CD4-positive, alpha-beta T cell (primary cell): ENCODE measurements at places on chromosomes 13 and 19.

- DNase-seq: no peak
These were observed 472.2 kb downstream of the TDRD3 start for GRCh38 chr13:60869225-60869624.

GRCh38 chr19:16328824-16329482, 4.3 kb downstream of the KLF2 start:
- DNase-seq: peak; percentile 58

DNA sequence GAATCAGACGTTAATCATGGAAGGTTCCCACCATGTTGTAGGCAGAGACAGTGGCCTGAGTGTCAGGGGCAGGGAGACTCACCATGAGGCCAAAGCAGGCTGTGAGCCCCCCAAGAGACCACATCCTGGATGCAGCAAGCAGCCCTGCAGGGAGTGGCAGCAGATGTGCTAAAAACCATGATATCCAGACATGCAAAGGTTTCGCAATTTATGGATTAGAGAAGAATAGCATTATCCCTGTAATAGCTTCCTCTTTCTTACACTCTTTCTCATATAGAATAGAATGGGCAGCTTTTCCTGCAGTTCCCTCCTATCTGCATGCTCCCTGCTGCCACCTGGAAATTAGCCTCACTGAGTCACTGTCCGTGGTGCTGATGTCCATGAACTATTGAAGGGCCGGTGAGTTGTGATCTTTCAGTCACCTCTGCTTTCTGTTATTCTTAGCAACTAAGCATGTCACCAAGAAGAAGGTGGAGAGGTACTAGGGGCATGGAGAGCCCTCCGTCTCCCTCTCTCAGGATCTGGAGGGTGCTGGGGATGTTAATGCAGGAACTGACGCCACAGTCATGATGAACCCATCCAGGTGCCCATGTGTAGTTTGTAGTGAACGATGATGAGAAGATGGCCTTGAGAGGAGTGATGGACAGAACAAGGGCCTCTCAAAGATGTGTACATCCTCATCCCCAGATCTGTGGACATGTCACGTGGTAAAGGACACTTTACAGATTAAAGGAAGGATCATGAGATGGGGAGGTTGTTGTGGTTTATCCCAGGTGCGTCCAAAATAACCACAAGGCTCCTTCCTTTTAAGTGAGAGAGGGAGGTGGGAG, 9.9 kb downstream of the CEACAM4 start:
- no peak for DNase-seq

DNA sequence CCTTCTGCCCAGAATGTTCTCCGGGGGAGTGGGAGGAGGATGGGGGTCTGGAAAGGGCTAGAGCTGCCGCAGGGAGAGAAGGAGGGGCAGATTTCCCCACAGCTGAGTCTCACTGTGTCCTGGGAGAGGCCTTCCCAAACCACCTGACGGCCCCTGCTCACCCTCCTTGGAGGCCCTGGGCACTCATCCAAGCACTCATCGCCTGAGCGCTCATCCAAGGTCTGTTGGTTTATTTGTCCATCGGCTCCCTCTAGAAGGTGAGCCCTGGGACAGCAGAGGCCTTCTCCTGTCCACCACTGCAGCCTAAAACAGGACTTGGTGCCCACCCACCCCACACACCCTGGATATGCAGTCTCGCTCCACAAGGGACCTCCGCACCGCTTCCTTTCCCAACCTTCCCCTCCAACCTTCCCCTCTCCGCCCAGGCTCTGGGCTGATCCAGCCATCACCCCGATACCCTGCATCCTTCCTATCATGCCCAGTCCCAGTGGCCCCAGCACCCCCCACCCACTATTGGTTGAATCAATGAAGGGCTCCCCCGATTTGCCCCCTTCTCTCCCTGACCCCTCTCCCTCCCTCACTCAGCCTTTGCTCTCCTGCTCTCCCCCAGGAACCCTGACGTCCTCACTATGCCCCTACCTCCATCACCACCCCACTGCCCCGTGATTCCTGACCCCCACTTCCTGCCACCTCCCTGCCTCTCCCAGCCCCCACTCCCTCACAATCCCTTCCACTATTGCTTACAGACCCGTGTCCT, 1.7 kb downstream of the UBXN6 start:
- no peak for DNase-seq

DNA sequence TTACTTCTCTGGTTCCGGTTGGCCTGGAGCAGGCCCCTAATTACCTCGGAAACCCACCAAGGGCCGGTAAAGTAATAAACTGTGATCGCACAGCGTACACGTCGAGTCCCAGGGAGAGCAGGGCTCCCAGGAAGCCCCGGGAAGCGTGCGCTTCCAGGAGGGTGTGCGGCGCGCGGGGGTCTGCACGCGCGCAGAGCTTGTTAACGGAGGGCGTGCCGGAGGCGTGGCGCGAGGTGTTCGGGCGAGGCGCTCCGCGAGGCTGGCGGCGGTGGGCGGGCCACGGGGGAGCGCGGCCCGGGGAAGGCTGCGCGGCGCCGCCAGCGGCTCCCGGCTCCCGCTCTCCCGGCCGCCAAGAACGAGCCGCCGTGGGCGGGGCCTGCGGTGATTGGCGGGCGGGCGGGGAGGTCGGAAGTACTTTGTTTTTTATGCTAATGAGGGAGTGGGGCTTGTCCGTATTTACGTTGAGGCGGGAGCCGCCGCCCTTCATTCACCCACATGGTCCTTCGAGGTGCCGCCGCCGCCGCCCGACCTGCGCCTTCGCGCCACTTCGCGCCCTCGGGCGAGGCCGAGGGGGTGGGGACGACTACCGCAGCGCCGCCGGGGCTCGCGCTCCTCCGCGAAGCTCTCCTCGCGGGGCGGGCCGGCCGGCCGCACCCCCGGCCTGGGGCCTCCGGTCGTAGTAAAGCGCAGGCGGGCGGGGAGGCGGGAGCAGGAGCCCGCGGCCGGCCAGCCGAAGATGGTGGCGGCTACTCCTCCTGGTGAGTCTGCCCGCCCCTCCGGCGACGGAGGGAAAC, at the start of gene MIR17HG:
MIR17HG (plus strand) TSS at position 486 of the 794 bp plus-strand sequence.
- peak; percentile 91 for DNase-seq

- no peak for DNase-seq
These were observed 168.1 kb downstream of the RBM26 start for GRCh38 chr13:79237981-79238380.

- peak; percentile 65 for DNase-seq
These were observed 598 bp upstream of the LPAR2 start for GRCh38 chr19:19628501-19629134.

DNA sequence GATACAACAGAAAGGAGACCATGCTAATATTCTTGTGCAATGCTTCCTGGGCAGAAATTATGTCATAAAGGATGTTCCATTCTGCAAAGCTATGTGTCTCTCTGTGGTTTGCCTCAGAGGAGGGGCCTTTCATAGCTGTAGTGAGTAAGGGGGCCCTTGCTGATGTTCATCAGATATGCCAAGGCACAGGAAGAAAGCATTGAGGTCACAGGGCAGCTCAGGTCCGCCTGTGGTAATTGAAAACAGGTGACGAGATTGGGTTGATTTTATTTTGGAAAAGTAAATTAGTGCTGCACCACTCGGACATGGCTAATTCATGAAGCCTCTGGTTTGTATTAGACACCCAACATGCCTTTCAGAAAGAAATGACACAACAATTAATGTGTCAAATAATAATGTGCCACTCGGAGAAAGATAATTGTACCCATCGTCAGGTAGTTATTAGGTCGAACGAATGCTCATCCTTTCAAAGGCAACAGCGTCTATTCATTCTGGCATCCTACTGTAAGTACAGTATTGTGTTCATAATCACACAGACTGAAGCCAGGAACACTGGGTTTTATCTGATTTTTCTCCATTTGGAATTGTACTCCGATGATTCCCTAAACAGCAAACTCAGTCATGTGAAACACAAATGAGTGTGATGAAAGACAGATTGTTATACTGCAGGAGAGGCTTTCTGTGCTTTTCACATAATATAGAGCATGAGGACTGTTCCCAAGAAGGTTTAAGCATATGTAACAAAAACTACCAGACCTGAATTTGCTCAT, 421.6 kb upstream of the KLF12 start:
- no peak for DNase-seq

GRCh38 chr13:98915981-98916380, 61.9 kb downstream of the DOCK9 start:
- DNase-seq: no peak

DNA sequence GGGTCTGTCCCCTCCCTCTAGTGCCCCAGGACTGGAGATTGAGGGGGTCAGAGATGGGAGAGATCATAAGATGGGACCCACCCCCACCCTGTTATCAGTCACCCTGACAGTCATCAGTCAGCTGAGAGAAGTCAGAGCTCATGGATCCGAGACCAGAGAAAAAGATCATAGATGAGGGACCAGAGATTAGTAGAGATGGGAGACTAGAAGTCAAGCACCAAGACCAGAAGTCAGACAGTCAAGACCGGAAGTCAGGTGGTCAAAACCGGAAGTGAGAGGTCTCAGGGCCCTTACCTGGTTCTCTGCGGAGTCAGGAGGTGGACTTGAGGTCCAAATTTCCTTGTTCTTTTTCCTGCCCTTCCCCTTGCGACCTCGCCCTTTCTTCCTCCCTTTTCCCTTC, 7.0 kb downstream of the COL5A3 start:
- DNase-seq: no peak

GRCh38 chr19:9875031-9875627, 40.0 kb downstream of the PIN1 start:
- no peak for DNase-seq

DNA sequence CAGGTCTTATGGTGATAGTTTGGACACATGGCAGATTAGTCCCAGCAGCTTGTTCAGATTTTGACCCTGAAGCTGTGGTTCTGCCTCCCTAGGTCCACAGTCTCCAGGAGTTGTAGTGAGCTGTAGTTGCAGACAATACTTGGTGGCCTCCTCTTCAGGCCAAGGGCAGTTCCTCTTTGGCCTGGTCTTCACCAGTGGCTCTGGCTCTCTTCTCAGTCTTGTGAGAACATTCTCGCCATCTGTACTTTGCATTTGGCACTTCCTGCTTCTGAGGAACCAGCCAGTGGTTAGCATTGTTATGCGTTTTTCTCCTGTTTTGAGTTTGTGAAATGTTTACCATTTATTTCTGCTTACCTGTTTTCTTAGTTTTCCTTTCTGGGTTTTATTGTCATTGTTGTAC, 40.7 kb downstream of the PCCA start:
- no peak for DNase-seq

- peak; percentile 53 for DNase-seq
These were observed 2.6 kb upstream of the SPACA6 start for GRCh38 chr19:51690454-51691073.

DNA sequence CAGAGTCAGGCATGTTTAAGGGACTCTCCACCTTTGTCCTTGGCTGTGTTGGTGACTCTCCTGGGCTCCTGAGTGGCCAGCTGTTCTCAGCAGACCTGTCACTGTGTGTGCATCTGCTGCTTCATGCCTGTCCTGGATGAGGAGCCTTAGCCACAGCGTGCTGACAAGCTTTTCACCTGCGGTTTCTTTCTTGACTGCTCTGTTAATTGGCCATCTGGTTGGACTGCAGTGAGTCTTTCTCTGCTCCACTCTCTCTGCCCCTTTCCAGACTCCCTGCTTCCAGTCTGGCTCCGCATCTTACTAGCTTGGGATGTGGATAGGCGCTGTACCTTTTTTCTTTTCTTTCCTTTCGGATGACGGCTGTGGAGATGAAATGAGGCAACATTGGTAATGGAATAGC, 38.8 kb downstream of the POLR1D start:
- no peak for DNase-seq

DNA sequence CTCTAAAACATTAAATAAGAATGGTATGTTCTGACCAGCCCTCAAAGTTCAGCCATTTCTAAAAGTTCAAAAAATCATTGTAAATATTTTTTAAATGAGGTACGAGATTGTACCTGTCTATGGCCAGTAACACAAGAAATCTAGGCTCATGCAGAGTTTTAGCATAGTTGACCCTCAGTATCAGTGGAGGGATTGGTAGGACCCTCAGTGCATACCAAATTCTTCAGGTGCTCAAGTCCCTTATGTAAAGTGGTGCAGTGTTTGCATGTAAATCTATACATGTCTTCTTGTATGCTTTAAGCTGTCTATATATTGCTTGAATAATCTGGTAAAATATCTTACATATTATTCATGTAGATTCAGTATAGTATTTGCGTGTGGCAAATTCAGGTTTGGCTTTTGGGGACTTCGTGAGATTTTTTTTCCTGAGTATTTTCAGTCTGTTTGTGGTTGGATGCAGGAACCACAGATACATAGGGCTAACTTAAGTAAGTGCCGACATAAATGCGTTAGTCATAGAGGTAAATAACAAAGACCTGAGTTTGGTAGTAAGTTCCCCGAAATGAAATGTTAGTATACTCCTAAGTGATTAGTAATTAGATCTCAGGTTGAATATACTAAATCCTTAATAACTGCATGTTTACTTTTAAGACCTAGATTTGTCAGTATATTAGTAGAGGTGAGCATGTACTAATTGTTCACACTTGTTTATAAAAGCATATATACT, 7.8 kb downstream of the MIR17HG start:
- DNase-seq: no peak

GRCh38 chr19:42352301-42353259, 27.1 kb downstream of the MEGF8 start:
- no peak for DNase-seq

DNA sequence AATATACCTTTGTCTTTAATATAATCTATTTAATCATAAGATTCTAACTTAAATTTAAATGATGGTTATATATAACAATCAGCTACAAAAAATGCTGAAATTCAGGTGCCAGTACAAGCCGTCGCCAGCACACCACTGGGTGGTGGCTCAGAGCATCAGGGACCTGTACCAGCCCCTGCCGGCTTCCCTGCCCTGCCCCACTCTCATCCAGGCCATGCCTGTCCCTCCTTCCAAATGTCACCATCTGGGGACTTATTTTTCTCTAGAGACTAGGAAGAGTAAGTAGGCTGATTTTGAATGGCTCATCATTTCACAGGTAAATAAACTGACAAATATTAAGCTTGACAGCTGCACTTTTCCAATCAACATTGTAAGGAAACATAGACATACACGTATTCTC, 1.6 kb downstream of the METTL21C start:
- no peak for DNase-seq

GRCh38 chr19:547836-548720, 4.2 kb downstream of the GZMM start:
- no peak for DNase-seq

- DNase-seq: no peak
These were observed 4.7 kb downstream of the DDA1 start for GRCh38 chr19:17314007-17314593.

GRCh38 chr19:18828786-18829185, 3.0 kb upstream of the UPF1 start:
- no peak for DNase-seq

DNA sequence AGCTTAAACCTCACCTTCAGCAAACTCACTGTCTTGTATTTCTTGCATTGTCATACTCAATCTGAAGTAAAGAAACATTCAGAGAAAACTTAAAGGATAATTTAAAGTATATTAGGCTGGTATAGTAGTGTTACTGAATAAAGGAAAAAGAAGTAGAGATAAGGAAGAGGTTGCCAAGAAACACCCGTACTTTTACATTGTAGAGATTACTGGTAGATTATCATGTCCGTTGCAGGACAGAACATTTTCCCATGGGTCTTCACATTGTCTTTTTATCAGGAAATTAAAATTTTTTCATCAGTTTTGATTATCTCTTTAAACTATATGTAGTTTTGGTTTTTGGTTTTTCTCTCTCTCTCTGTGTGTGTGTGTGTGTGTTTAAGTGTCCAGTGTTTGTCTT, 19.9 kb upstream of the GPR183 start:
- no peak for DNase-seq
